Germinal center (tissue), 1 donor: ENCODE measurements at places on chromosomes 12 and 14.

DNA sequence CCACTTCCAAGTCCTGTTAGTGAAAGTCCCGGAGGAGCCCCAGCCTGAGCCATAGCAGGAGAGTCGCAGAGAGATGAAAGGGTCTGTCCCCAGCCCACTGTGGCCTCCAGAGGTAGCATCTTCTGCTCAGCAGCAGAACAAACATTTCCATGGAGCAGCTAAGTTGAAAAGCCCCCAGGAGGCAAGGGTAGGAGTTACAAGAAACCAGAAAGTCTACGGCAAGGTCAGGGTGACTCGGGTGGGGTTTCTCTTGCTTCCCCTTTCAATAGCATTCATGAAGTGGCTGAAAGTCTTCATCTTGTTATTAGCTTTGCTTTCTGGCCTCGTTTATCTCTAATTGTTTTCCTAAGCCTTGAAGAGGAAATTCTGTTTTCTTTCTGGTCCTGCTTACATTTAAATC, 151.2 kb upstream of the DIO3 start:
- peak; percentile 47 for DNase-seq

GRCh38 chr12:85796001-85796400, 40.2 kb downstream of the RASSF9 start:
- DNase-seq = no peak

GRCh38 chr14:100123618-100124017, 35.8 kb downstream of the DEGS2 start:
- no peak for DNase-seq

DNA sequence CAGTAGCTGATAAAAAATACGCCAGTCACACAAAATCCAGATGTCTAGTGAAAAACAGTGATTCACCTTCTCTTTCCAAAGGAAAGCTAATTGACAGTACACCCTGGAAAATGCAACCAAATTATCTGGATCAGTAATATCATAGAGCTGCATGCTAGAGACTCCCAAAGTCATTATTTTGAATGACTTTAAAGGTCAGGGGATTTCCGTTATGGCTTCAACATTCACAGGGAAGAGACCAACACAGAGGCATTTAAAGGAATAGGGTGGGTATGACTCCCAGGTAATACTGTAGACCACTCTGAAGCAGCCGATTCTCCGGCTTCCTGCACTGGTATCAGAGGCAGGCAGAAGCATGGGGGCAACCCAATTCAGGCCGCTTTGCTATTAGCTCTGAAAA, 190.4 kb downstream of the STXBP6 start:
- DNase-seq = no peak

DNA sequence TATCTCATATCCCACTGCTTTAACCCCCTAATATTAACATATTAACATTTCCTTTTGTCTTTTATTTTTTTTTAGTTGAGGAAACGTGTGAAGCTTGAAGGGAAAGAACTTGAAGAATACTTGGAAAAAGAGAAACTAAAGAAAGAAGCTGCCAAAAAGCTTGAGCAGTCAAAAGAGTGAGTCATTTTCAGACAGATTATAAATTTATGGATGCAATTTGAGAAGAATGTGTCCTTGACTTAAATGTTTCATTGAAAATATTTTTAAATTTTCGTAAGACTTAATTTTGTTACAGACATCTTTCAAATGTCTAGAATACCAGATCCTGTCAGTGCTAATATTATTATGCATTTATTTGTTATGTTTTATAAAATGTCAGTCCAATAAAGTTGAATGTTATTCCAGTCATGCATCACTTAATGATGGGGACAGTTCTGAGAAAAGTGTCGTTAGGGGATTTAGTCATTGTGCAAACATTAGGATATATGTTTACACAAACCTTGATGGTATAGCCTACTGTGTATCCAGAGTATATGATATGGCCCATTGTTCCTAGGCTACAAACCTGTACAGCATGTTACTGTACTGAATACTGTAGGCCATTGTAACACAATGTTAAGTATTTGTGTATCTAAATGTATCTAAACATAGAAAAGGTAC, 32.6 kb downstream of the CPSF2 start:
- DNase-seq = no peak

DNA sequence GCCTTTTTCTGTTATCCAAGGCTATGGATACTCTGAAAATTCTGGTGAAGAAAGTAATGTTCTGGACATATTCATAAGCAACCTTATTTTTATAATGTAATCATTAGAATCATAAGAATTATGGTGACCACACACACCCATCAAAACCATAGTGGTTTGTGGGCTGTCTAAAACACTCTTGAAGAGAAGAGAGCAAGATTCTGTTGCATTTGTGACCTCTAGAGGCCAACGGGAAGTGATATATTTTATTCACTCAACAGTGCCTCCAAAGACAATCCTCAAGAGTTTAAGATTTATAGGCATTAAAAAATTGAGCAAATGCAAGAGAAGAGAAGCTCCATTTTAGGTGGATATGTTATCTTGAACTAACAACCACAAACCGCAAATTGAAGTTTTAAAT, 68.5 kb upstream of the LGR5 start:
- no peak for DNase-seq

DNA sequence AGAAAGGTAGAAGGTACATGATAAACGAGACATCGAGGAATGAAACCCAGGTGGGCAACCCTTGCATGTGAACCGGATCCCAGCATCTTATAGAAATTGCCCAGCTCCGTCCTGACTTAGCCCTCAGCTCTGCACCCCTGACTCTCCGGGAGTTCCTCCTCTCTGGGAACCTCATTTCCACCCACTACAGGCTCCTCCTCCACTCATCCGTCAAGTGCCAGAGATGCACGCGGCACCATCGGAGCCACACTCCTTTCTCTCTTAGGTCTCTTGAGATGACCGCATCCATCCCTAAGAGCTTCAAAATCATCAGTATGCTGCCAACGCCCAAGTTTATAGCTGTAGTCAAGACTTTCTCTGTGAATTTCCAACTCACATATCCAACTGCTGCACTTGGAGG, 84.7 kb downstream of the TTC7B start:
- DNase-seq = no peak

DNA sequence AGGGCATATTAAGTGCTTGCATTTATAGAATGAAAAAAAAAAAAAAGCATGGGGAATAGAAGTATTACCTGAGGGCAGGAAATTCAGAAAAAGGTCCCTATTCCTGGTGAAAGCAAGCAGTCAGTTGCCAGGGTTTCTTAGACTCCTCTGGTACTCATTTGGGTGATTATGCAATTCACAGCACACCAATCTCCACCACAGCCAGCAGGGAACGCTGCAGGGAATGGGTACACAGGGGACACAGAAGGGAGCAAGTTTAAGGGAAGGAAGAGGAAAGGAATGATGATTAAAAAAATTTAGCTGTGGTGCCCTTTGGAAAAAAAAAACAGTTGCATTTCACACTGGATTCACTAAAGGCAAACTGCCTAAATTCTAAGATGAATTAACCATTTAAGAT, 14.2 kb downstream of the BLTP3B start:
- DNase-seq = no peak

DNA sequence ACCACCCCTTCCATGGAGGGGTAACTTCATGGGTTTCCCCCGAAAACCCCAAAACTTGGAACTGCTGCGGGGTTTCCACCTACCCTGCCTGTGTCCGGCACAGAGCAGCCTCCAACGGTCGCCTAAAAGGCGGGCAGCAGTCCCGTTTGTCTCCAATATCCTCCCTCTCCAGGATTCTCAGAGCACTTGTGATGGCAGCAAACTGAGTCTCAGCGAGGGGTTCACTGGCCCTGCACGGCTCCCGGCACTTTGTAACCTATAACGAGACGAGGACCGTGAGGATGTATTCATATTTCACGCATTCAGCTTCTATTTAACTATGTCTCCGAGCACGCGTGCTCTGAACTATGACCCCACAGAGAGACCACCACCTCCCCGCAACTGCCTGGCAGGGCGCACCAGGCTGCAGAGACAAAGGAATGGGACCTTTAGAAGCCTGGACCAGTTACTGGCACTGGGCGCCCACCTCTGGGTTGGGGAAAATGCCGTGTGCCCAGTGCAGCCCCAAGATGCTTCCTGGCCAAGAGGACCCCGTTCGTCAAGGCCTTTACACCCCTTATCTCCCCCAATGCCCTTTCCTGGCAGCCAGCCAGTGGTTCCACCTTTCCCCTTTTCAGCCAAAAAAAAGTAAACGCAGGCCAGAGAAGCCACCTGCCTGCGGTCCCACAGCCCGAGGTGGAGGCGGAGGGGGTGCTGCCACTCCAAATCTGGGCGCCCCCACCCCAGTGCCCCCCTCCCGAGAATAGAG, 173.1 kb upstream of the RTL1 start:
- DNase-seq = no peak

- no peak for DNase-seq
Observed at GRCh38 chr12:49220972-49221371, 32.1 kb upstream of the TUBA1A start.

DNA sequence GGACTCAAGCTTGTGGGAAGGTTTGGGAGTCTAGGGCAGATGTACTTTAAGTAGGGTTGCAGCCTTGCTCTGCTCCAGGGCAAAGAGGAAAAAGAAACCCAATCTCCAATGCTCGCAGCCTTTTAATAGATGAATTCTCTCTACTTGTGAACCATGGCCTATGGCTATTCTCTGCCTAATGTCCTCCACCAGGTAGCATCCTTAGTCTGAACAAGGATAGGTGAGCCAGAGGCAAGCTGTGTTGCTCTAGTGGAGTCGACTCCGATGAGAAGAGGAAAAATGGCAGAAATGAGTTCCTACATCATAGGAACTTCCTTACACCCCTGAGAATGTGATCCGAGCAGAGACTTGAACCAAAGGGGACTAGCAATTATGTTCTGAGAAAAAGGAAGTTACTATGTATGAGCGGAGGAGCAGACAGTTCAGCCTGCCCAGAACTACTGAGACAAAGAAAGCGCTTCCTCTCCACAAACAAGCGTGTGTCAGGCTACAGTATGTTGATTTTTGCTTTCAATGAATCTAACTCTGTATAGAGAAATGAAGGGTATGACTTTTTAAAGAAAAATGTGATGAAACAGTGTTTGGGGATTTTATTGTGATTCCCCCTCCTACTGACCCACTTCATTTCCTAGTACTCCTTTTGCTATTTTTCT, 153.6 kb upstream of the ARID2 start:
- DNase-seq = peak; percentile 25

GRCh38 chr12:33383503-33383902, 56.1 kb downstream of the SYT10 start:
- no peak for DNase-seq

GRCh38 chr14:72640911-72641485, 252.9 kb downstream of the DPF3 start:
- no peak for DNase-seq

- DNase-seq = no peak
Observed at GRCh38 chr14:38202444-38203191, 5.1 kb upstream of the SSTR1 start.

DNA sequence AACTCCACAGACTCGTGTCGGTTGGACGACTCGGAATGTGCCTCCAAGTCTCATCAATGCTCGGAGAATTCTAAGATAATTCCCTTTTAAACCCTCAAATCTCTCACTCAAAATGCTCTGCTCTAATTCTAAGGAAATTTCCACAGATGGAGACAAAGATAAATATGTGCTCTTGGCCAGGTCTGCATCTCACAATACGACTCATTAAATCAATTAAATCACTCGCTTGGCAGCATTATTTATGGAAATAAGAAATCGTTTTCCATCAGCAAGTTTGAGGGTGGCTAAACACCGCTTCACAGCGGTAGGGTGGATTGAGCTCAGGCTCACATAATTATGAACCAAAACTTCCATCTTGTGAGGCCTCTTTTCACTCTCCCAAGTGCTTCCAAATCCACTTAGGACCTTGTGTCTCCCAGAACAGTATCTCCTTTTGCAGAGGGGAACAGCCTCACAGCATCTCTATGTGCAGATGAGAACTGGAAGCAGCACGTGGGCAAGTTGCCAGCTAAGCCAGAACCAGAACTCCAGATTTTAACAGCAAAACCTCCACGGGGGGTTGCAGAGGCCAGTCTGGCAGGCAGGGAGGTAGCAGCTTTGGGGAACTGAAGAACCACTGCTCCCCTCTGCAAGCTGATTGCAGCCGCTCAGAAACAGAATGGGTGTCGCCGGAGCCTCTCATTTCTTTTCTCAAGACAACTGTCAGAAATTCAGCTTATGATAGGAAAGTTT, 43.8 kb downstream of the RIMBP2 start:
- no peak for DNase-seq

DNA sequence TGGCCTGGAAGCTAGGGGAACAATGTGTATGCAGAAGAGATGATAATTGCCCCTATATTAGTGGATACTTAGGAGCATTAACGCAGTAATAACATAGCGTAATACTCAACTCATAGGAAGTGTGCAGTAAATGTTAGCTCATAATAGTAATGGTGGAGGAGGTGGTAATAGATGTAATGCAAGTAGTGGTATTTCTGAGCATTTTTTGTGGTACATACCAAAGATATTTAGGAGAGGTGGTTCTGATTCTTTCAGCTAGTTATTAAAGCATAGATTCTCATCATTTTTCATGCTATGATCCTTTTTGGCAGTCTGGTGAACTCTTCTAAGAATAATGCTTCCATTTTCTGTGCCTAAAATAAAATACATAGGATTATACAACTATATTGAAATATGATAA, 233.1 kb downstream of the PTPRO start:
- DNase-seq = no peak
